GM04504 (cell line): ENCODE measurements at places on chromosomes 4 and X.

GRCh38 chr4:137463377-137464003, 68.8 kb downstream of the PCDH18 start:
- DNase-seq = no peak

GRCh38 chrX:17634542-17635207, 102.6 kb upstream of the SCML1 start:
- DNase-seq = no peak

GRCh38 chr4:183261953-183262775, 57.9 kb downstream of the CLDN22 start:
- DNase-seq = peak; percentile 60

DNA sequence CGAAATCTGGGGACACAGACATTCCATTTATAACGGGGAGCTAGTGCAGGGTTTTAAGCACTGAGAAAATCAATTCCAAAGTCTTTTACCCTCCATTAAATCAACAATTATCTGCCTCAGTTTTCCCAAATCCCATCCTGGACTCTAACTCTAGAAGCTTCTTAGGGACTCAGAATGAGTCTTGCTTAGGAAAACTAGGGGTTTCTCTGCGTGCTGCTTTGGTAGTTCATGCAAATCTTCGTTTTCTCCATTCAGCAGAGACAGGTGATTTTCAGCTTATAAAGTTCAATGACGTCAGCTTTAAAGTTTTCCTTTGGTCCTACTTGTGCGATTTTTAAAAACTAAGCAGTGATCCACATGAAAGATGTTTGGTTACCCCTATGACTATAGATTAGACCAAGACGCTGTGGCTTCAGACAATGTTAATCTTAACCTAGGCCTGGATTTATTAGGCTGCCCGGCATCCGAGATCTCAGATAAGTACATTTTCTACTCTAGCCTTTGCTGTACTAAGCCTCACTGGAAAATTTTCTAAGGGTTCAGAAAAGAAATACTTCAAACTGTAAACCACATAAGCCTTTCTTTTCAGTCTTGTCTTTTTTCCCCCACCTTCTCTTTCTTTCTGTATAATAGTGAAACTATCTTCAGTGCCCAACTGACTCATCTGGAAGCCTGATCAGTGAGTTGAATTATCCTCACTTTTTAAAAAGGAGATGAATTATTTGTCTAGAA, 121.4 kb upstream of the GATB start:
- DNase-seq = no peak

DNA sequence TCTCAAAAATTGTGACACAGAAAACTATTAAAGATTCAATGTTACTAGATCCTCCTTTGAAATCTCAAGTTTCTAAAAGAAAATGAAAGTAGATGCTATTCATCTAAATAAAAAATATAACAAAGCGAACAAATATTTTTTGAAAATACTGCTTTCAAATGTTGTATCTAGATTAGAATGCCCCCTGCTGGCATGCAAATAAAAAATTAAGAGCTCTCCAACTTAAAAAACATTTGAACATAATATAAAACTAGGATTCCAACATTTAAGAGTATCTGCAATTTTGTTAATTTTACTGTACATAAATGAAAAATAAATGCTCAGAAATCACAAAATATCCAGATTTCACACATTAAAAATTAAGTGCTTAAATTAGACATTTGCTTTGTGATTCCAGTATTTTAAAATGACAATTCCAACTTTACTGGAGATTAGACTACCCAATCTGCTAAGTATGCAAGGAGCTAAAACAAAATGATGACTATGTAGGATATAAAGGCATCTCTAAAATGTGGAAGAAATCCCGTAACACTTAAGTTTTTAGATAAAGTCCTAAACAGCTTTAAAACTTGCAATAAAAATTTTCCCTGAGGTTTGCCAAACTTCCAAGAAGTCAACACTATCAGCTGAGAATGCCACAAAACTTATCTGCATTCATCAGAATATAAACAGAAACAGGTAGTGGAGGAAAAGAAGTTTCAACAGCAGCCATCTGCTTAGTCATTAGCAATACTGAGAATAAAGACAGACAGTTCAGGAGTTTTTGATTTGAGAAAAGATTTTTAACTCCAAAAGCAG, 32.7 kb downstream of the DHX15 start:
- DNase-seq = no peak

DNA sequence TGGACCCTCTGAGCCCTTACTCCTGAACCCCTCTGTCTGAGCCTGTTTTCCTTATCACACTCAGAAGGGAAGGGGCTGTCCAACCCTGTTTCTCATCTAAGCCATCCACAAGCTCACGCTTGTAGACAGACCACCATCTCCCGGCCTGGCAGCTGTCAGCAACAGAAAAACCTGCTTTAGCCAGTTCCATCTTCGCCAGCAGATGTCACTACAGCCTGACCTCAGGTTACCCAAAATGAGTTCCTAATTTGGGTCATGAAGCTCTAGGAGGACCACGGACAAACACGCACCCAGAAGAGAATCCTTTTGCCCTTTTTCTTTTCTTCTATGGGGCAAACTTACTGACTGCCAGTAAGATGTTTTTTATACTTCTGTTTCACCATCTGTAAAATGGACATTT, 445.4 kb downstream of the BCOR start:
- DNase-seq = no peak

GRCh38 chrX:151985955-151986354, 11.5 kb upstream of the GABRE start:
- DNase-seq = peak; percentile 58

- DNase-seq = peak; percentile 4
Measured at GRCh38 chr4:175035905-175036304, 117.7 kb downstream of the ADAM29 start.
